ENCODE measurements at places on chromosomes 11 and 22.

DNA sequence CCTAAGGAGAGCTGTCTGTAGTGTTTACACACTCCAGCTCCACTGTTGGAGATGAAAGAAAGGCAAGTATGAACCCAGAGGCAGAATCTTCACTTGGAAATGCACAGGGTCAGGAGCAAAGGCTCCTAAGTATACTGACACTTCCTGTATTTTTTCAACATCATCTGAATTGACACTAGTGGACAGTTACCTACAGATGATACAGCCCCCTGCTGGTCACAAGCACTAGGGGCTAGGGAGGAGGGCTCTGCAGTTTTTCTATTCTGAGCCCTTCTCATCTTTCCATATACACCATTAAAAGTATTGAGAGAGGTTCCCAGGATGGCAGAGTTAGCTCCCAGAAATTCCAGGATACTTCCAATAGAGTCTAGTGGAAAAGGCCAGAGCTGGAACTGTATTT is 290.3 kb upstream of the API5 start:
- DNase-seq = no peak

DNA sequence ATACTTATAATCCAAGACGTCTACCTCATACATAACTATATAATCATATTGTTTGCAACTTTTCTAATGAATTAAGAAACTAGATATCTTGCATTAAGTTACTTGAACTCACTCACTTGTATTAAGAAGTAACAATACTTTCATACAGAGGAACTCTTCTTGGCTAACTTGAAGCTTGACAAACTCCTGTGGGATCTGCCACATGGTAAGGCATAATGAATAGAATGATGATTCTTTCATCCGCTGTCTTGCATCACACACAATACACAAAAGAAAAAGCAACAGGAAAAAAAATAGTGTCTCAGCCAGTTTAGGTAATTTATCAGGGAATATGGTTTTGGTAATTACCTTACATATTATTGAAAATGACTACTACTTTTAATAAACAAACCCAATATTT is 79.8 kb downstream of the PGR start:
- no peak for DNase-seq

DNA sequence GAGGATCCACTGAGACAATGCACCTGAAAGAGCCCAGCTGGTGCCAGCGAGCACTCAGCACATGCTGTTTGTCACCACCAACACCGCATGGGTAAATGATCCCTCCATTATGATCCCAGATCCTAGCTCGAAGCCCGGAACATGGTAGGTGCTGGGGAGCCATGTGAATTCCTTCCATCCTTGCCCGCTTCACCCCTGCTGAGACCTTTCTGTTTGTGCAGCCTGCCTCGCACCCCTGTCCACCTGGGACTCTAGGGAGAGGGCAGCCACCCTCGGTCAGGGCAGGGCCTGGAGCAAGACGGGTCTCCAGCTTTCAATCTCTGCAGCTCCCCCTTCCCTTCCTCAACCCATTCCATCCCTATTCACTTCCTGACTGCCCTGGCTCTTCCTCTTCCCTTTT is 116.2 kb upstream of the ALX4 start:
- DNase-seq = no peak

GRCh38 chr22:28239941-28240340 is 320.9 kb upstream of the PITPNB start:
- DNase-seq = no peak

DNA sequence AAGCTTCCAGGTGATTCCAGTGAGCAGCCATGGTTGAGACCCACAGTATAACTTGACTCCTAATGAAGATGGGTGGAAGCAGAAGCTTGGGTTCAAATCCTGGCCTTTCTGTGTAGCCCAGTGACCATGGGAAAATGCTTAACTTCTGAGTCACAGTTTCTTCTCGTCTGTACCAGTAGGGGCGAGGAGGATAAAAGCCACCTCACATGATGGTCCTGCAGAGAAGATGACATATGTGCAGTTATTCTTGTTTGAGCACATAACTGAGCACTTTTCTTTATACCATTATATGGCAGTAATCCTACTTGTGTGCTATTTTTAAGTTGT is 4.9 kb downstream of the TMEM109 start:
- no peak for DNase-seq

DNA sequence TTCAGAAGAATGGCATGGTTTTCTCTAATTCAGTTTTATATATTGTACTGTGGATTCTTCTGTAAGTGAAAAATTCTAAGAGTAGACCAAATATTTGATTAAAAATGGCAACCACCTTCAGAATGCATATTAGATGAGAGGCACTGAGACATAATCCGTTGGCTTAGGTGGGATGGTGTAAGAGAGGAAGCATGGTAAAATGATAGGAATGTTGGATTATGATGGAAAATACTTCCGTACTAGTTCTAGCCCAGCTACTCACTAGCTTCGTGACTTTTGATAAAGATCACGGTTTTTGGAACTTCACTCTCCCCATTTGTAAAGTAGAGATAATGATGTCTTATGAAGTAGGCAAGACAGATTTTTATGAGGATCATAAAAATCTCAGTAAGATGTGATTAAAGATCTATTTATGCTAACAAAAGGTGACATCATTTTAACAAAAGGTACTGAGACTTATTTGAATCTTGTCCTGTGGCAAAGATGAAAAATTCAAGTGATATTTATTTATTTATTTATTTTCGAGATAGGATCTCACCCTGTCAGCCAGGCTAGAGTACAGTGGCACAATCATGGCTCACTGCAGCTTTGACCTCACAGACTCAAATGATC is 37.5 kb downstream of the UVRAG start:
- DNase-seq = no peak

DNA sequence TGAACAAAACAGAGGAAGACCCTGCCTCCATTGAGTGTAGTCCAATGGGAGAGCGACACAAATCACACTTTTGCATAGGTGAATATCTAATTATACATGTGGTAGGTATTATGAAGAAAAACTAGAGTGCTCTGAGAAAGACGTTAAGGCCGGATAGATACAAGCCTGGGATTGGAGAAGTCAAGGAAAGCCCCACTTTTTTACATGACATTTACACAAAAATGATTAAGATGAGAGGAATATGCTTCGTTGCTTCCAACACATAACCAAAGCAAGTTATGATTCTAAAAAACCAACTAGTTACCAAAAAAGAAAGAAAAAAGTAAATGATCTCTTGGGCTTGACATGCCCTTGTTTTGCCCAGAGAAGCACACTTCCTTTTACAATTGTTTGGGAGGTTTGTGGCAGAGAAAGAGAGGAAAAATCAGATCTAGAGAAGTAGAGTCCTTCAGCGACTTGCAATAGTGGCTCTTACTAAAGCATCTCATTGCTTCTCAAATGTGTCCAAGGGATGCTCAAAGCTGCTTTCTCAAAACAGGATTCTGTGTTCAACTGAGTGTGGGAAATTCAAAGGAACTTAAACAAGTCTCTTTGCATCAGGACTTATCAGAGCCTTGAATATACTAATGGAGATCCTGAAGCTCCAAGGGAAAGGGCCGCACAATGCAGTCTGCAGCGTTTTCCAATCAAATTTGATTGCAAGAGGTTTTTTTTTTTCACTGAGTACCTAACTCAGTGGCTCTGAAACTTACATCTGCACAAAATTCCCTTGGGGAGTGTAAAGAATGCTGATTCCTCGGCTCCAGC is 38.8 kb downstream of the FLI1 start:
- DNase-seq = no peak

- DNase-seq = no peak
Observed at GRCh38 chr11:120357620-120358019, 21.4 kb downstream of the ARHGEF12 start.

- DNase-seq = no peak
Observed at GRCh38 chr11:88280673-88281316, 56.7 kb downstream of the CTSC start.

DNA sequence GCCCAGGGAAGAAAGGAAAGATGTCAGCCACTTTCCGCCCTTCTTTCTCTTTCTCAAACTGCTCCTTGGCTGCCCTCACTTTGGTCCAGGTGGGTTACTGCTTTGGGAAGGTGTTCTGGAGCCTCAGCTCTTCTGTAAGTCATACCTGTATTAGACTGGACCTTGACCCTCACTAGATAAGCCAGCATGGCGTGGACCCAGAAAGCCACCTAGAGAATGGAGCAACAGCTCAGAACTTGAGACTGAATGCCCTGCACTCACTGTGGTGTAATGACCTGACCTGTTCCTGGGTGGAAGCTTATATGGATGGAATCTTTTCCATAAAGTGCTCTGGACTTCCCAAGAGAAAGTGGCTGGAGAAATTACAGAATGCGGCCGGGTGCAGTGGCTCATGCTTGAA is 15.6 kb downstream of the ACP2 start:
- DNase-seq = no peak

DNA sequence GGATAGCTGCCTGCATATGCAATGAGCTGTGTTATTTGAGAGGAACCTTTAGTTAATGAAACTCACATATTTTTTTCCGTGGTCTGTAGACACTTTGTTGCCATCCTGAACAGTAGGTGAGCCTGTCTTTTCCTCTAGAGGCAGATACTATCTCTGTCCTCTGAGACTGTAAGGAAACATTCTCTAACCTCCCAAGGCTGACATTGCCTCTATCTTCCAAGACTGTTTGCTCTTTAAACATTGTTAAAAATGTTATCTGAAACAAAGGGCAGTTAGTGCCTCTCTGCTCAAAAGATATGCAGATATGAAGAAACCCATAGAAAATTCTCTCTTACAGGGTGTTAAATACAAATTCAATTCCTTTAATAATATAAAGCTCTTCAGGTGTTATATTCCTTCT is 963.8 kb upstream of the CNTN5 start:
- DNase-seq = no peak

GRCh38 chr22:27474711-27475547 is 326.6 kb downstream of the MN1 start:
- no peak for DNase-seq

DNA sequence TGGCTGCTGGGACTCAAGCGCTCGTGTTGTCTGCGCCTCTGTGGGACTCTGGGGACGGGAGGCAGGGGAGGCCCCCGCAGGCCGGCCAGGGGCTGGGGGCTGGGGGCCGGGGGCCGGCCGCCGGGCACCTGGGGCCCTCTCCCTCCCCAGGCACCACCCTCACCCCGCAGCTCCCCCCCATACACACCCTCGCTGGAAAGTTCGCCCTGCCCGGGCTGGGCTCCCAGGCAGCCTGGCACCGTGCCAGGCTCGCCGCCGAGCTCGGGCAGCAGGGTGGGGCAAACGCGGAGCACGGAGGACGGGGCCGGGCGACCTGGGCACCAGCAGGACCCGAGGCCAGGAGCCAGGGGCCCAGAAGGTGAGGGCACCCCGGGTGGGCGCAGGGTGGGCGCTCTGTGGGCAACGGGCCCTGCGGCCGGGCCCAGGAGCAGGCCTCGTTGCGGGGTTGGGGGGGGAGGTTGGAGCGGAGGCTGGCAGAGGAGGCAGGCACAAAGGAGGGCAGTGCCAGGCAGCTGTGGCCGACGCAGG is 76.7 kb upstream of the WNT7B start:
- no peak for DNase-seq

DNA sequence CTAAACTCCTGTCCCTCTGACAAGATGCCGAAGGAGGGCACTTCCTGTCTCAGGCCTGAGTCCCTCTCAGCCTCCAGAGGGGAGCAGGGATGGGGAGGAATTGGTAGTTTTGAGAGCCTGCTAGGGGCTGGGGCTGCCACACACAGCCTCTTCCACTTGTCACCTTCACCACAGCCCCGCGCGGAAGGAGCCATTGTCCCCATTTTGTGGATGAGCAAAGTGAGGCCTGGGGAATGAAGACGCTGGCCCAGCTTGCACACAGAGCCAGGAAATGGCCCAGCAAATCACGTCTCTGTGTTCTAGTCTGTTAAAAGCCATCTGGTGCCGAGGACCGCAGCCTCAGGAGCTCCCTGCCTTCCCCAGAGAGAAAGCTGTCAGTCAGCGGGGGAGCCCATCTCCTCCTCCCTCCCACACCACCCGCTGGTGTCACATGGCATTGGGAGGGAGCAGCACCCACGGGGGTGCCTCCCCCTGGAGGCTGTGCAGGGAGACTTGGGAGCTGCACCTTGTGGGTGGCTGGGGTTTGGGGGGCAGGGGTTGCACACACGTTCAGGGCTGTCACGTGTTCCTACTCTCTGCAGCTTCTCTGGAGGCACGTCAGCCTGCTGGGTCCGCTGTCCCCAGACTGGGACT is 34.6 kb downstream of the RASD2 start:
- DNase-seq = no peak

DNA sequence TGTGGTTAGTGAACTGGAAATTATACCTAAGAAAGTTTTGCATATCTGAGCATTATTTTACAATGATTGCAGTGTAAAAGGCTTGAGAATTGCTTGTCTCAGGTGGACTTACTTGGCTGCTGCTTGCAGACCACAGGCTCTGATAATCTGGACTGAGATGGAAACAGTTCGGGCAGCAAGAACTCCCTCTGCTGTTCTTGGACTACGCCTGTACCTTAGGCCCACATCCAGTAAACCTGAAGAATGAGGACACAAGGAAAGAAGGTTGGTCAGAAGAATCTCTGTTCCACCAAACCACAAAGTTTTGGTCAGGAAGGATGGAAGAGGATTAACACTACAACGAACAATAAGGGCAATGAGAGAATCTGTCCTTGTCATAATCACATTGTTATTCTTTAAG is 80.1 kb downstream of the C2CD3 start:
- DNase-seq = no peak

DNA sequence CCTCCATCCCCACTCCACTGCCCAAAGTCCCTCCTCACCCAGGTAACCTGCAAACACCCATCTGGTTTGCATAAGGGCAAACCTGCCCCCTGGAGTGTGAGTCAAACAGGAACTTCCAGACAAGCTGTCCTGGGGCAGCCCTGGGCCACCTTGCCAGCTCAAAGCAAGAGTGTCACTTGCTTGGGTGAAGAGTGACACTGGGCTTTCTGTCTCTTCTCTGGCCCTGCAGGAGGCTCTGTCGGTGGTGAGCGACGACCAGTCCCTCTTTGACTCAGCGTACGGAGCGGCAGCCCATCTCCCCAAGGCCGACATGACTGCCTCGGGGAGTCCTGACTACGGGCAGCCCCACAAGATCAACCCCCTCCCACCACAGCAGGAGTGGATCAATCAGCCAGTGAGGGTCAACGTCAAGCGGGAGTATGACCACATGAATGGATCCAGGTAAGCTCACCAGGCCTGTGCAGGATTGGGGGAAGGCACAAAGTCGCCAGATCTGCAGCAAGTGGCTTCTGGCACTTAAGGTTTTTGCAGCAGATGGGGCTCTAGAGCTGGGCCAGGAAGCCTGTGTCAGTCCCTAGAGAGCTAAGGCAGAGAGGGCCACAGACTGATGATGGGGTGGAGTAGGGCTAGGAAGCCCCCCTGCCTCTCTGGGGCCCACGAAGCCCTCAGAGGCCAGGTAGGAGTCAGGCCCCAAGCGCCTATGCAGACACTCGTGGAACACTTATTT is 64.2 kb downstream of the FLI1 start:
- no peak for DNase-seq

DNA sequence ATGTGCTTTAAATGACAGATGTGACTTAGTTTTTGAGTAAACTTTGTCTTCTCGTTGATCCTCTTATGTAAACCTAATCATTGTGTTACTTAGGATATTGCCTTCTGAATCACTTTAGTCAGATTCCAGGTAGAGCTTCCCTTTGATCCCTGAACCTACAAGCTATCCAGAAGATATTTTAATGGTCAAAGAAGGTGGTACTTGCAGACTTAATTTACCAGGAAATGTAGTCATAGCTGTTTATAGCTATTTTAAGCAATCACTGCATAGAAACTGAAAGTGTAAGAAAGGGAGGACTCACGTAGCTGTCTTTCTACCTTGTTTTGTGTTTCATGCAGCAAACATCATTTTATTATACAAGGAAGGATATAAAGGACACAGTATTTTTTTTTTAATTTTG is 189.5 kb downstream of the DDX10 start:
- no peak for DNase-seq
